ENCODE measurements at places on chromosomes 12 and 14.

DNA sequence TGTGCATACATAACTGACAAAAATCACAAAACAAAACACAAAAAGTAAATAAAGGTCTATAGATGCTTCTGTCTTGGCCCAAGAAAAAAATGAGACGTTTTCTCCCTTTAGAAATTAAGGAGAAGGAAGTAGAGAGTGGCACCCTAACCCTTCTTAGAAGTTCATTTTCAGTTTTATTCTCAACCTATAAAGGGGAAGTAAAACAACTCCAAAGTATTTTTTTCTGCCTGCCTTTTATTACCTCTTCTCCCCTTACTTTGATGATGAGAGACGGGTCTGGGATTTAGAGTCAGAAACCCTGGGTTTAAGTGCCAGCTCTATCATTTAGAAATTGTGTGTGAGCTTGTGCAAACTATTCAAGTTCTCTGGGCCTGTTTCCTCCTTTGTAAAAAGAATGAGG, 2.8 kb downstream of the PRIM1 start:
- no peak for DNase-seq

DNA sequence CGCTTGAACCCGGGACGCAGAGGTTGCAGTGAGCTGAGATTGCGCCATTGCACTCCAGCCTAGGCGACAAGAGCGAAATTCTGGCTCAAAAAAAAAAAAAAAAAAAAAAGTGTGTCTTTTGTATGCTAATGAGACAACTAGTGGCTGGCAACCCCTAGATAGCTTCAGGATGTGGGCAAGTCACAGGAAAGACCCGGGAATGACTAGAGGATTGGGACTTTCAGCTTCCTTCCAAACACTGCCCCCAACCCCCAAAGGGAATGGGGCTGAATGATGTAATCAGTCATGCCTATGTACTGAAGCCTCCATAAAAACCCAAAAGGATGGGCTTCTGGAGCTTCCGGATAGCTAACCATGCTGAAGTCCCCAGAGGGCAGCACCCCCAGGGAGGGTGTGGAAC, 28.6 kb downstream of the USP44 start:
- no peak for DNase-seq

GRCh38 chr14:47935332-47935731, 259.9 kb upstream of the MDGA2 start:
- DNase-seq, result no peak

- peak; percentile 52 for DNase-seq
Observed at GRCh38 chr12:74538491-74539258, 1.0 kb downstream of the ATXN7L3B start.

DNA sequence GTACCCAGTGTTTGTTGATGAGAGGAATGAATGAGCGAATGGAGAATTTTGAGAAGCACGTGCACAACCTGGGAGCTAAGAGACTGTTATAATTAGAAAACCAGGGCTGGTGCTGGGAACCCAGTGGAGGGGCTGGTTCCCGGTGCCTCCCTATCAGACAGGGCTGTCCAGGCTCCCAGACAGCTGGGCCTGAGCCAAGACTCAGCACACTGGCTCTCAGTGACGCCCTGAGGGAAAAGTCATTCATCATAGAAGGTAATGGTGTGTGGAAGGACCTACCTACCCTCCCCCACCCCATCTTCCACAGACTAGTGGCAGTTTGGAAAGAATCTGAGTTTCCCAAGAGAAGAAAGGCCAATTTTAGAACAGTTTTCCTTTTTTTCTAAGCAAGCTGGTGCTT, 34.7 kb downstream of the KCNA5 start:
- DNase-seq, result no peak

DNA sequence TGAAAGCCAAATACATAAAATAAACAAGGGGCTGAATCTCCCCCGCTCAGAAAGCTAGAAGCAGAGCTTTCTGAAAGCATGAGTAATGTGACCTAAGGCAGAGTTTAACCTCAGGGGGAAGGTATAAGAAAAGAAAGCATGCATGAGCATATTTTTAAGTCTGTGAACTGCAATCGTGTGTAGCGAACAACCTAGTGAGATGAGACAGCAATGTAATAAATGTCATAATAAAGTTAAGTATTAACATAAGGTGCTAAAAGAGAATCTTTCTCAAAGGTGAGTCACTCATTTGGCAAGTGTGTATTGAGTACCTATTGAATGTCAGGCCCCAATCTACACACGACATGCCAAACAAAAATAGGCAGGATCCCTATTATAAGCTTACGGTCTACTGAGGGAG, 14.2 kb upstream of the WDR20 start:
- no peak for DNase-seq

GRCh38 chr12:131460520-131460919, 250.4 kb upstream of the SFSWAP start:
- no peak for DNase-seq

- DNase-seq, result no peak
Observed at GRCh38 chr12:51901121-51901817, 6.0 kb upstream of the ACVRL1 start.

DNA sequence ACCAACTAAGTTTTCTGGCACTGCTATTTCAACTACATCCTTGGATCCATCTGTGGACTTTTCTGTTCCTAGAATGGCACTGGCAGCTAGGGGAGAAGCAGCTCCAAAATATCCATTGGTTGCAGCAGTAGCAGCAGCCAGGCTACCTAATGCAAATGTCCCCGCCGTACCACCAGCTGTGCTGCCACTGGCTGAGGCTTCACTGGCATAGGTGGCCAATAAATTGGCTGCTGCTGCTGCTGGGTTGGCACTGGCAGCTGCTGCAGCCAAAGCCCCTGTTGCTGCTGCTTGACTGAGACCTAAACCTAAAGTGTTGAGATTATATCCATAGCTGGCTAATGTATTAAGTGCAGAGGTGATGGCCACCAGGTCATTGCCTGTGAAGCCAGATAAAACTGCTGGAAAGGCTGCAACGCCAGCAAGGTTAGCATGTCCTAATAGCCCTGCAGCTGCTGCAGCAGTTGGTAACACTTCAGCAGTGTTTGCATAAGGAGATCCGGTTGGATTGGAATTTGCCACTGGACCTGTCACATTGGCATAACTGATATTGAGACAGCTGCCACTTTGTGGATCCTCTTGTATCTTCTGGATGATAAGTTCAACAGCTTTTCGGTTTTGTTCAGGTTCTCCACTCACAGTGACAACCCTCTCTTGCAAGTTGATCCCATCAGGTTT, 149.5 kb downstream of the NOVA1 start:
- DNase-seq, result no peak

DNA sequence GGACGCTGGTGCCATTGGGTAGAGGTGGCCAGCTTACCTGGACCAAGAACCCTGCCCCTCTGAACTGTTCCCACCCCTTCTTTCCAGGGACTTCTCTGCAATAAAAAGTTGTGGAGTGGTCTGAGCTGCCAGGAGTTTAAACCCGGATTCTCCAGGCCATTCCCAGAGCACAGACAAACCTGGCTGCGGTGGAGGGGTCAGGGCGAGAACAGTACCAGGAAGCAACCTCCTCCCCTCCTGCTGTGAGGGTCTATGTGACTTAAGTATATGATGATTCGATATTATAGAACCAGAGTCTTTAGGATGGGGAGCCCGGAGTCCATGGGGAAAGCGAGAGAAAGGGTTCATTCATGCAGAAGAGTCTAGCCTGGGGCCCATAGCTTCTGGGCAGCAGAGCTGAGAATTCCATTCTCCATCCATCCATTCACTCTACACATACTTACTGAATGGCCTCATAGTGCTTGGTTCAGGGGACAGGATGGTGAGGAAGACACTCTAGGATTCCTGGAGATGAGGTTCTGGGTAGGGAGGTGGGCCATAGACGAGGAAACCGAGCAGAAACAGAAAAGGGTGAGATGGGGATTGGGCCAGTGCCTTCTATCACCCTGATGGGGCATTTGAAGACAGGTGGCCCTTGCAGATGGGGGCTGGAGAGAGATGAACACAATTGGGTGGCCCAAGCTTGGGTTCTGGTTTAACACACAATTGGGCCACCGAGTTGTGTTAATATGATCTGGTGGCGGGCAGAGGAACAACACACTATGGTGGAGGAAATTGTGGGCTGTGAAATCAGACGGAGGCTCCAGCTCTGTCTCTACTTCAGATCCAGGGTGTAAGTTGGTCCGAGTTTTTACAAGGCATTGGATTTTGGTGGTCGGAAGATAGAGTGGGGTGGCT, 5.2 kb downstream of the KRT86 start:
- DNase-seq, result no peak

GRCh38 chr14:102726191-102726949, 50.9 kb upstream of the TRAF3 start:
- DNase-seq, result no peak

DNA sequence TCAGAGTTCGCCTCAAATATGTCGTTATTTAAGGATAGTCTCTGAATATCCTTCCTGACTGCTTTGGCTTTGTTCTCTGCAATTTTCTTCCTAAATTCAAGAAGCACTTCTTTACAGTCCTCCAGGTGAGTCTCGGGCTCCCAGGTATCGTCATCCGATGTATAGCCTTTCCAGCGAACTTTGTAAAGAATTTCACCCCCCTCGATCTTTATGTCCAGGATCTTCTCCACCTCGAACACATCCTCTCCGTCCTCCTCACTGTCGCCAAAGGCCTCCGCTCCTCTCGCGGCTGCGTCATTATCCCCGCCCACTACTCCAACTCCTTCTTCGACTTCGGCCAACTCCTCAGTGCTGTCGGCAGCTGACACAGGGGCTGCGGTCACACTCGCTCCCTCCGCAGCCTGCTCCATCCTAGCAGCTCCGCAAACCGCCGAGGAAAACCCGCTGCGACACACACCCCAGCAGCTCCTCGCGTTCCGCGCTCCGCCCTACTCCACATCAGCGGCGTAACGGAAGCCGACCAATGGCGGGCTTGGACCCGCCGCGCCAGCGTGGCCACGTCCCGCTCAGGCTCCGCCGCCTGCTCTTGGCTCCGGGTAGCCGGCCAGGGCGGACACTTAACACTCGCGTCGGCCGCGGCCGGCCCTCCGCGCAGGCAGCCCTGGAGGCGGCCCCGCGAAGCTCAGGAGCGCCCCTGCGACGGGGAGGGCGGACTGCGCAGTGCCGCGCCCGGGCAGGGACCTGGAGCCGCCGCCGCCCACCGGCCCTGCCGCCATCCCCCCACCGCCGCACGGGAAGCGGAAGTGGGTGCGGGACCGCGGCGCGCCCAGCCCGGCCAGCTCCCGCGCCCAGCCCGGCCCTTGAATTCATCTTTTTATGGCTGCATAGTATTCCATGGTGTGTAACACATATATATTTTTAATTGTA, 4.1 kb downstream of the CD163L1 start:
- DNase-seq, result peak; percentile 30

DNA sequence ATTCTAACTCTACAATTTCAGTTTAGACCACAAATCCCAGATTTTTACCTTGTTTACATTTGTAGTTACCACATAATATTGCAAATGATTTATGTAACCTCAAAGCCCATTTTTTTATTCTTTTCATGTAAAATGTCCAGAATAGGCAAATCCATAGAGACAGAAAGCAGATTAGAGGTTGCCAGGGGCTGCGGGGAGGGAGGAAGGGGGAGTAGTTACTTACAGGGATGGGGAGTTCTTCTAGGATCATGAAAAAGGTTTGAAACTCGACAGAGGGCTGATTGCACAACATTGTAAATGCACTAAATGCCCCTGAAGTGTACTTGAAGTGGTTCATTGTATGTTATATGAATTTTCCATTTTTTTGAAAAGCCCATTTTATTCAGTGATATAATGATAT, 66.5 kb downstream of the PPP2R5C start:
- DNase-seq, result no peak

- no peak for DNase-seq
Observed at GRCh38 chr14:91416744-91417119, 888 bp downstream of the CCDC88C start.

- no peak for DNase-seq
Observed at GRCh38 chr12:104694711-104695110, 238.0 kb downstream of the CHST11 start.

GRCh38 chr14:63006531-63006930, 38.7 kb downstream of the KCNH5 start:
- no peak for DNase-seq

GRCh38 chr14:74476107-74476506, 17.0 kb downstream of the NPC2 start:
- no peak for DNase-seq

GRCh38 chr12:77342253-77342652, 276.9 kb upstream of the E2F7 start:
- DNase-seq, result no peak

DNA sequence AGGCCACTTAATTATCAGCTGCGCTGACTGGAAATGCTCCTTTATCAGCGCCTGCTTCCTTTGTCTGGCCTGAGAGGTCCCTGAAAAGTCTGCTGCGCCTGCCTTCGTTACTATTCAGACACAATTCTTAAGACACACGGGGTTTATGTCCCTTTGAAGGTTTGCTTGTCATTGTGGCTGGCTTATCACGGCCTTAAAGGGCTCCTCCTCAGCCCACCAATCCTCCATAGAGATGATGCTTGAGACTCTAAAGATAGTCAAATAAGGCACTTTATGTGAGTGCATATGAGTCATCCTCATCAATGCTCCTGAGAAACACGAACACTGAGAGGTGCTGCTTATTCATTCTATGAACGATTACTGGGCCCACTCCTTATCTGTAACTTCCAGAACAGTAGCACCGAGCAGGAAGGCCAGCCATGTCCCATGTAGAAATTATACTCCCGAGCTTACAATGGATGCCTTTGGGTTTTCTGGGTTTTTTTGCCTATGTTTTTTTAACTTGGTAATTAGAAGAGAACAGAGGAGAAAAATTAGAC, 1268.2 kb upstream of the TMEM132C start:
- no peak for DNase-seq

DNA sequence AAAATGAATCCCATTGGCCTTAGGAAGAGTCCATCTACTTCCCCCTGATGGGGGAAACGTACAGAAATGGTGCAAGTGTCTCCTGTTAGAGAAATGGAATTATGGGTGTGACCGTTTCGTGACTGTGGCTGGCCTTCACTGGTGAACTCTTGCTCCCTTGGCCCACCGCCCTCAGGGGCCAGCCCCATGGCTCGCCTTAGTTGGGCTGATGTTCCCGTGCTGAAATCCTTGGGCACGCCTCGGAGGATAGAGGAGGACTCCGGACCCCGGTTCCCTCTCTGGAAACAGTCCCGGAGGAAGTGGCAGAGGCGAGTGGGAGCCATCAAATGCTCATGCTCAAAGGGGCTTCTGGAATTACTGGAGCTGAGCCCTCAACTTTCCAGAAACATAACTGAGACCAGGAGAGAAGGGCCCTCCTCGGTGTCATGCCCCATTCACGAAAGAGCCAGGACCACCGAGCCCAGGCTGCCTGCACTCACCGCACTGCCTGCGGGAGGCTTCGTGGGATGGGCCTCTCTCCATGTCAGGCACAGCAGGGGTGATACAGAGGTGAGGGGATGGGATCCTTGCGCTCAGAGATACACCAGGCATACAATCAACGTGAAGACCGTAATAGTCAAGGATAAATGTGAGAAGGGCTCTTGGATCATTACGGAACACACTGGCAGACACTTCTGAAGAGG, 10.1 kb upstream of the CACNA2D4 start:
- DNase-seq, result no peak

GRCh38 chr12:96445691-96446583, 43.4 kb upstream of the CFAP54 start:
- peak; percentile 88 for DNase-seq

DNA sequence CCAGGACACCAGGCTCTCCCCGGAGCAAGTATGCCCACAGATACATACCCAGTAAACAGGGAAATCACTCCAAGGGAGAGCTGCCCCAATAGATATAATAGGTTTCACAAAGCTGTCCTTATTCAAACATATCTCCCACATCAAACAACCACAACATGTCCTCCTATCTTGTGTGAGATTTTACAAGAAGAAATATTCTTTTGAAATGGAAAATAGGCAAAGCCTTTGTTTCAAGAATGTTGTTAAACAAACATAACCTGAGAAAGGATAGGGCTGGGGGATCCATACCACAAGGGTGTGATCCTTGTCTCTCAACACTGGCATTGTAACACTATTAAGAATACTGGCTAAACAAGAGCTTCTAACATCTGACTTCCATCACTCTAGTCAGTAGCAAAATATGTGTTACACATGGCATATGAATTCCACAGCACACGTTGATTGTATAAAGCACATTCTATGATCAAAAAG, 32.9 kb downstream of the LGR5 start:
- no peak for DNase-seq

Data from CD4-positive, alpha-beta T cell treated with Interleukin-1 beta for 1 hour (primary cell).